ENCODE measurements at places on chromosomes 16 and 17.

- DNase-seq, result no peak
Measured at GRCh38 chr16:47778106-47778801, 317.1 kb downstream of the PHKB start.

GRCh38 chr16:61547626-61548025 is 488.6 kb downstream of the CDH8 start:
- DNase-seq, result no peak

DNA sequence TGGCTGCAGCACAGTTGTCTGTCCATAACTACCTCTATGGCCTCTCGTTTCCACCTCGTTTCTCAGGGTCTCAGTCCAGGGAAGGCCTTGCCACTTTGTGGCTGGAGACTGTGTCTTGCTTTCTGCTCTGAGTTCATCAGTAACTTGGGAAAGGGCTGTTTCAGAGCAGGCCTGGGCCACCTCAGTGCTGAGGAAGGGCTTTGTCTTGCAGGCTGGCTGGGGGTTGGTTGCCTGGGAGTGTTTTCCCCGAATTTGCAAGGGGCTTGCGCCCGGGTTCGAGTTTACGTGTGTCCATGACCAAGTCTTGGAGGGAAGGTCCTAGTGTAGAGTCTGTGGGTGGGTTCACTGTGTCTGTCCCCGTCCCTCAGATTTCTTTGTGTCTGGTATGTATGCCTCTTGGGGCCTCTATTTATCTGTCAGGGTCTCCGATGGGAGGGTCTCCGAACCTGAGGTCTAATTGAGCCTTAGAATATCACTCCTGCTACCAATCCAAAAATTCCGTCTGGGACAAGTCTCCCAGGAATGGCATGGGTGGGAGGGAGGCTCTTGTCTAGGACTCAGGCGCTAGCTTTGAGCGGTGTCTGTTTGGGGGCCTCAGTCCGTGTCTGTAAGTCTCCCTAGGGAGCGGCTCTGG is 594 bp upstream of the TGFB1I1 start:
- DNase-seq, result no peak

DNA sequence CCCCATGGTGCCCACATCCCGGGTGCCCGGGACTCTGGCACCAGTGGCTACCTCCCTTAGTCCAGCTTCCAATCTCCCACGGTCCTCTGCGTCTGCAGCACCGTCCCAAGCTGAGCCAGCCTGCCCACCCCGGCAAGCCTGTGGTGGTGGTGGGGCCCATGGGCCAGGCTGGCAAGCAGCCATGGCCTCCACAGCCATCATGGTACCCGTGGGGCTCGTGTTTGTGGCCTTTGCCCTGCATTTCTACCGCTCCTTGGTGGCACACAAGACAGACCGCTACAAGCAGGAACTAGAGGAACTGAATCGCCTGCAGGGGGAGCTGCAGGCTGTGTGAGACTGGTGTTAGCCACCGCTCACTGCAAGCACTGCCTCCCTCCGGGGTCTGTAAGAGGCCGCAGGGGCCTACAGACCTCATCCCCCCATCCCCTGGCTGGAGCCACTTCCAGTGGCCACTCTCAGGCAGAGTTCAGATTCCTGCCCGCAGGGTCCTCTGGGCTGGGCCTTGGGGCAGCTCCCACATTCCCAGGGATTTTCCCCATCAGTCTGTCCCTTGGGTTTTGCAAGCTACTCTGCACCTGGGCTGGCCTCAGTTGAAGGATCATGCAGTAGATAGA is 3.9 kb upstream of the SETD1A start:
- peak; percentile 46 for DNase-seq

DNA sequence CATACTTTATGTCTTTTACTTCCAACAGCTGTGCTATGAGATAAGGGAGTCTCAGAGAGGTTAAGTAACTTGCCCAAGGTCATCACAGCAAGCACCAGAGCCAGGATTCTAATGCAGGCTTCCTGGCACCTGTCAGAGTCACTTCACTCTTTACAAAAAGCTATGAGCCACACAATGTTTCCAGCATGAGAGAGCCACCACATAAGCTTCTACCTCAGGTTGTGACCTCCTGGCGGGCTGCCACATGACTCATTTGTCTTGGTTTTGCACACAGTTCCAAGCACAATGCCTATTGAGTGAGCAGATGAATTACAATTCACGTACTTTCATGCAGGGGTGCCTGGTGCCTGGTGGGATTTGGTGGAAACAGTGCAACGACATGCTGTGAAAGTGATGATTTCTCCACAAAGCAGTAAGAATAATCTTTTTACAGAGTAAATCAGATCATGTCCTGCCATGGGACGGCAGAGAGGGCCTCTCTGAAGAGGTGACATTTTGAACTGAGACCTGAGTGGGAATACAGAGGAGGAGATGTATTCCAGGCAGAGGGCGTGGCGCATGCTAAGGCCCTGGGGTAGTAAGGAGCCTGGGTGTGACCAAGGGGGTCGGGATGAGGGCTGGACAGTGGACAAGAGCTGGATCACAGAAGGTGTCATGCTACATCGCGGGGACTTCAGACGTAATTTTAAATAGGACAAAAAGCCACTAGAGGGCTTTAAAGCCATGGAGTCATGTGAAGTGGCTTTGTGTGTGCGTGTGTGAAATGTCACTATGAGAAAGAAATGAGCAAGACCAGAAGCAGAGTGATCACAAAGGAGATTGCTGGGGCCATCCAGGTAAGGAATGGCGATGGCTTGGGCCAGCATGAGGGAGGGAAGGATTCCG is 53.4 kb downstream of the CACNG3 start:
- DNase-seq, result peak; percentile 23

DNA sequence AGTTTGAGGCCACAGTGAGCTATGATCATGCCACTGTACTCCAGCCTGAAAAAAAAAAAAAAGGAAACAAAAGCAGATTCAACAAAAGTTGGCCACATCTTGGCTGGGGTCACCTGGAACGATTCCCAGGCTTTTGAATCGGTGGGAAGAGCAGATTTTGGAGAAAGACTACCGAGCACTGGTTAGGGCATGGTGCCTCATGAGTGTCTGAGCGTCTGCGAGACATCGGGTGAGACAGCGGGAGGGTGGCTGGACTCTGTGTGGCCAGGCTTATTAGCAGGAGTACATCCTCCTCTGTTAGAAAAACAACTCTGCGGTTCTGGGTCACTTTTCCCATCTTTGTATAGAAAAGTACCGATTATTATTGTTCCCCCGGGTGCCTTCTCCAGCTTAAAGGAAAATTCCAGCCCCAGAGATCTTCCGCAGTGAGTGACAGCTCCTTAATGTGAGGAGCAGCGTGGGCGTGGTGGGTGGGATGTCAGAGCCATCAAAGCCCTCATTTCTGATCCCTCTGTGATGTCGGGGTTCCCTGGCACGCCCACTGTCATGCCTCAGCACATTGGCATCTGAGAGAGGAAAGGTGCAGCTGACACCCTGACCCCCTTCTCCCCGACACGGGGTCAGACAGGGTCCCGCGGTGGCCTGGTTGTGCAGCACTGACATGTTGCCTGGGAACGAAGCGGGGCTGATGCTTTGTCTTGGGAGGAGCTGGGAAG is 6.9 kb downstream of the RGS9 start:
- DNase-seq, result no peak

GRCh38 chr16:15873301-15873700 is 15.1 kb downstream of the CEP20 start:
- DNase-seq, result no peak

- DNase-seq, result no peak
Measured at GRCh38 chr17:71316176-71316897, 804.5 kb upstream of the SOX9 start.

GRCh38 chr17:55816532-55817396 is 65.9 kb downstream of the PCTP start:
- DNase-seq, result no peak

DNA sequence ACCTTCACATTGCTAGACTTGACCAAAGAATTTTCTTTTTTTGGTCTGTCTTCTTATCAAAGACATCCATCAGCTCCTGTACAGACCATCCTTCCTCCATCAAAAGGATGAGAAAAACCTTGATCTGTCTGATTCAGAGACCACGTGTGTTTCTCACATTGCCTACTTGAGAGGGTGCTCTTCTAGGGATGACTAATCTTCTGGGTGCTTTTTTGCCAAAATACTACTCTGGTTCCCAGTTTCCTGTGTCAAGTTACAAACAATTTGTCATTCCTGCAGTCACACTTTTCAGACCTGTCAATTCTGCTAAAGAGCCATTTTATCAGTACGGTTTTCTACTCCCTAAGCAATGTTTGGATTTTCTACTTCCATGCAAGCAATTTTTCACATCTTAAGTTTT is 492.2 kb downstream of the CDH11 start:
- no peak for DNase-seq

GRCh38 chr16:84953190-84953746 is 58.1 kb downstream of the ZDHHC7 start:
- DNase-seq, result no peak

DNA sequence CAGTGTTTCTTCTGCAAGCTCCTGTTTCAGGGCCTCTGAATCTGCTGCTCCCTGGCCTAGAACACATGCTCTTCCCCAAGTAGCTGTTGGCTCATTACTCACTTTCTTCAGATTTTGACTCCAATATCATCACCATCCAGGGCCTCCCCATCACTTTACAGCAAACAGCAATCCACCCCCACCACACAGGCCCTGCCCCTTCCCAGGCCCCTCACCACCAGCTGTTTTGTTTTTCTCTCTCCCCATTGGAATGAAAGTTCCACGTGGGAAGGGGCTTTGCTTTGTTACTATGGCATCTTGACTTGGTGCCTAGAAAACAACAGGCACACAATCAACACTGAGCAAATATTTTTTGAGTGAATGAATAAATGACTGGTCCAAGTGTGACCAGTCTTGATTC is 4.0 kb downstream of the TMEM170A start:
- no peak for DNase-seq

DNA sequence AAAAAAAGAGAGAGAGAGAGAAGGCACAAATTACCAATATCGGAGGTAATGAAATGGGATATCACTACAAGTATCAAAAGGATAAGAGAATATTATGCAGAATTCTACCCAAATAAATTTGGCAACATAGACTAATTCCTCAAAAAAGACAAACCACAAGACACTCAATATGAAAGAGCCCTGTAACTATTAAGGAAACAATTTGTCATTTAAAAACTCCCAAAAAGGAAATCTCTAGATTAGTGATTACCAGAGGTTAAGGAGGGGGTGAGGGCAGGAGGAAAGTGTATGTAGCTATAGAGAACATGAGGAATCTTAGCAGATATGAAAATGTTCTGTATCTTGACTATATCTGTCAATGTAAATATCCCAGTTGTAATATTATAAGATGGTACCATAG is 54.0 kb downstream of the CFDP1 start:
- no peak for DNase-seq

GRCh38 chr16:15811481-15812400 is 45.1 kb downstream of the MYH11 start:
- DNase-seq, result no peak

DNA sequence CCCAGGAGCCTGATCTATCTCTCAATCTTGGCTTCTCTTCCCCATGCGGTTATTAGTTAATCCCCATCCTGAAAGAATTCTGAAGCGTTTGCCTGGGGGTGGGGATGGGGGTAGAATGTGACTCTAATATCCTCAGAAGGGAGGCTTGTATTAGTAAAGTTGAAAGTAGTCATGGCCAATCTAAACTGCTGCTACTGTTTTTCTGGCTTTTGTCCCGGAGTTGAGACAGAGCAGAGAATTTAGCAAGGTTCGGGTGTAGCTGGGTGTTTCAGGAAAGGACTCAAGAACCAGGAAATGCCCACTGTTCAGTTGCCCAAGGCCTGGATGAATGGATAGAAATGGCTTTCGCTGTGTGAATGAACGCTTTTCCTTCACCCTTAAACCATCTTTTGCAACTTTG is 17.6 kb upstream of the ITGAM start:
- DNase-seq, result no peak

- no peak for DNase-seq
Measured at GRCh38 chr16:23354246-23354645, 52.1 kb downstream of the SCNN1B start.

DNA sequence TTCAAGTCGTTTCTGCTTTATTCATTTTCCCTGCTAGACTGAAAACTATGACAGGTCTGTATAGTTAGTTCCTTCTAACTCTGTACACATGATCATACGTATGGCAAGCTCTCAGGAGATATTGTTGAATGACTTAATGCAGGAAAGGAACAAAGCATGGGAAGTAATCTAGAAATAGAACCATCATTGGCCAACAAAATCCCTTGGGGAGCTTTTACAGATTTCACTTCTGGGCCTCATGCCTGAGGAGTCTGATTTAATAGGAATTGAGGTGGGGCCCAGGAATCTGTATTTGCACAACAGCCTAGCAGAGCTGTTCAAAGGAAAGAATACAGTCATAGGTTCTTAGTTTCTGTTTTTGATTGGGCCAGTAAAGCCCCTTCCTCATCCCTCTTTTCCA is 229.2 kb downstream of the MAP2K6 start:
- no peak for DNase-seq

GRCh38 chr17:10186771-10187410 is 11.5 kb downstream of the GAS7 start:
- no peak for DNase-seq

DNA sequence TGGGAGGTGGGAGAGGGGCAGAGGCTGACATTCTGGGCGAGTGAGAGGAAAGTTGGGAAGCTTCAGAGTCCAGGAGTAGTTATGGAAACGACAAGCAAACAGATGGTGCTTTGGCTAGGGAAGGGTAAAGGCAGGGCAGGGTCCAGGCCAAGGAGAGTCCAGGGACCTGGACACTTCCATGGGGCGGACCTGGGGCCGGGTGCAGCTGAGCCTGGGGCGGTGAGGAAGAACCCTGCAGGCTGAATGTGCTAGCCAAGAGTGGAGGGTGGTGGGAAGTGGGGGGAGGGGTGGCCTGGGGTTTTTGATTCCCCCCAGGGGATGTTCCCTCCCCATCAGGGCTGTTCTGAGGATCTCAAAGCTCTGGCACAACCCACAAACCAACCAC is 2.6 kb downstream of the PPP1R9B start:
- no peak for DNase-seq

GRCh38 chr17:1053661-1054360 is 56.9 kb downstream of the TIMM22 start:
- DNase-seq, result no peak

GRCh38 chr16:1297018-1297696 is 12.3 kb upstream of the UBE2I start:
- DNase-seq, result no peak

Measured in stimulated activated CD4-positive, alpha-beta T cell treated with anti-CD3 and anti-CD28 coated beads, TNF-alpha, amount 100 ng/mL, for 48 hours (primary cell).